Fibroblast of the aortic adventitia (primary cell): ENCODE measurements at places on chromosomes 6 and 20.

DNA sequence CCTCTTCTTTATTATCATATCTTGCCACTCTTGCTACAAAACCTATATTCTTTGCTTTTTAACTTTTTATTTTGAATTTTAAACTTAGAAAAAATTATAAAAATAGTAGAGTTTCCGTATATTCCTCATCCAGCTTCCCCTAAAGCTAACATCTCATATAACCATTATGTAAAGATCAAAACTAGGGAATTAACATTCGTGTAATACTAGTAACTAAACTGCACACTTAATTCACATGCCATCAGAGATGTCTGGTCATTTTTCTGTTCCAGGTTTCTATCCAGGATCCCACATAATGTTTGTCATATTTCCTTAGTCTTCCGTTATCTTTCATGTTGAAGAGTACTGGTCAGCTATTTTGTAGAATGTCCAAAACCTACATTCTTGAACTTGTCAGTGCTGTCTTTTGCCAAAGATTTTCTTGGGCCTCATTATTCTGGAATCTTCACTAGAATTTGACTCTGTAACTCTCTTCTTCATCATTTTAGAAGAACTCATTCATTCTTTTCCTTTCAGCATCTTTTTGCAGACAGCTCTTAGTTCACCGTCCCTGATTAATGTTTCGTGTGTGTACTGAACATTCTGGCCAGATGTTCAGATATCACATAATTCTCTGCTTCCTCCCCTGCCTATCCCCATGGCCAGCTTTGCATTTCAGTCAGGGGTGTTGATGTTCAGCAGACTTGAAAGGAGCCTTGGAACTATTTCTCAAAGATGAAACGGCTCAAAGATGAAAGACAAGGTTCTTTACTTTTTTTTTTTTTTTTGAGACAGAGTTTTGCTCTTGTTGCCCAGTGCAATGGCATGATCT, 9.4 kb downstream of the CTNNBL1 start:
- DNase-seq: peak; percentile 71

- DNase-seq: peak; percentile 58
Measured at GRCh38 chr6:158707120-158707820, 57.4 kb downstream of the SYTL3 start.

DNA sequence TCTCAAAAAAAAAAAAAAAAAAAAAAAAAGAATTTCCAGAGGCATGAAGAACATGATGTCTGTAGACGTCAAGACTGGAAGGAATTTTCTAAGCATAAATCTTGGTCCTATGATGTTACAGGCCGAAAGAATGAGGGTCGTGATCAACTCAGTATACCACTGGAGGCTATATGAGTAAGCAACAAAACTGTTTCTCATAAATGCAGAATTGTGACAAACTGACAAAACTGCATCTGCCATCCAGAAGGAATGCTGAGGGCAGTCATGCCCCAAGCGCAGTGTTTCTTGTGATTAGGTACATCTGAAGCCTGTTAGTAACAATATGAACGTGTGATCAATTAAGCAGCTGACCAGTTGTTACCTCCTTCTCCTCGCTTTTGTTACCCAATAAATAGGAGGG, 43.5 kb upstream of the ADGRG6 start:
- DNase-seq: no peak

DNA sequence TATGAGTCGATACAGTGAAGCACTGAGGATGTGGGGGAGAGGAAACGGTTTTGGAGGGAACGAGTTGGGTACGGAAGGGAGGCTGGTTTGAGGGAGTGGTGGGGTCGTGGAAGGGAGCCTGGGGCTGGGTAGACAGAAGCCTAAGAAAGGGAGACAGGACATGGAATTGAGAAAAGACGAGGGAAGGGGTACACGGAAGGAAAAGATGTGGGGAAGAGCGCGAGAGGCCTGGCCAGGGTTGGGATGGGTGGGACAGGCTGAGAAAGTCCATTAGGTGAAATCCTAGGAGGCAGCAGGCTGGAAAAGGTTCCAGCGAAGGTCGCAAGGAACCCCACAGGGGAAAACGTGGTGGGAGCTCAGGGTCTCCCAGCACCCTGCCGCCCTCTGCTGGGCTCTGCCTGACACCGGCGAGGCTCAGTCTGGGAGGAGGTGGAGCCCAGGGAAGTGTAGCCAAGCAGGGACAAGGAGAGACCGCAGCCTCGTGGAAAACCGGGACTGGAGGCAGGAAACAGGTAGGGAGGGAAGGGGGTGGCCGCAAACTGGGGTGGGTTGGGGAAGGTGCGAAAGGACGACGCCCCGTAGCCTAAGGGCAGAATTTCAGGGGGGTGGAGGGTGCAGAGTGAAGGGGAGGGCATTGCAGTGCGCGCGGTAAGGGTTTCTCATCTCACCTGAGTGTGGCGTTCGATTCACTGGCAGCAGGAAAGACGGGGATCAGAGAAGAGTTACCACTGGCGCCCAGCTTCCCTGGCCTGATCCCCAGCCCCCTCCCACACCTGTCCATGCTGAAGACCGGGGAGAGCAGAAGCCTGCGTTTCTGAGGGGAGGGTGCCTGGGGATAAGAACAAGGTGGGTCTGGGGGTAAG, 4.3 kb downstream of the GABBR1 start:
- peak; percentile 62 for DNase-seq

DNA sequence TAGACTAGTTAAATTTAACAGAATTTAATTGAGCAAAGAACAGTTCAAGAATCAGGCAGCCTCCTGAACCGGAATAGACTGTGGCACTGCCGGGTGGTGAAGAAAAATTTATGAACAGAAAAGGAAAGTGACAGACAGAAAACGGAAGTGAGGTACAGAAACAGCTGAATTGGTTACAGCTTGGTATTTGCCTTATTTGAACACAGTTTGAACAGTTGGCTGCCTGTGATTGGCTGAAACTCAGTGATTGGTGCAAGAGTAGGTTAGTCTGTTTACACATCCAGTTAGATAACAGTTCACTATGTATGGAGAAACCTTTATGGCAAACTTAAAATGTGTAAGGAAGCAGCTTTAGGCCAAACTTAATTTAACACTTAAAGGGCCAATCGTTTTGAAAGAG, 116.0 kb upstream of the CITED2 start:
- peak; percentile 22 for DNase-seq

DNA sequence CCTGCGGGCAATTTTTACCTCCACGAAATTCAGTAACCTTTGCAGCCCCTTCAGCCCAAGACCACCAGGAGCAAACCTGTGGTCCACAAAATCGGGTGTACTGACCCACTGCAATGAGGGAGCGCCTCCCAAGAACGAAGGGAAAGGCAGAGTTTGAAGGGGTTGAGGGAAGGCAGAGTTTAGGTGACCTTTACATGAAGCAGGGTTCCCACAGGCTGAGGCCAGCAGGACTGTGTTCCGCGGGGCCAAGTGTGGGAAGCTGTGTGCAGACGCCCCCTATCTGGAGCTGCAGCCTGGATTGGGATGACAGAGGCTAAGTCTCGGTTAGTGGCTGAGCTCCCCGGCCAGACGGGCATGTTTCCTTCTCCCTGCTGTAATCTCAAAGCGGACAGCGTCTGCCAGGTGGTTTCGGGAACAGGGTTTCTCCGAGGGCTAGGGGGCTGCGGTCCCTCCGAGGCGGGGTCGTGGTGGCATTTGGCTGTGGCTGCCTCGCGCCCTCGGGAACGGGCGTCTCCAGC, 826 bp upstream of the PYGB start:
- DNase-seq: peak; percentile 59

GRCh38 chr20:44204156-44204831, 6.3 kb downstream of the OSER1 start:
- DNase-seq: peak; percentile 95

DNA sequence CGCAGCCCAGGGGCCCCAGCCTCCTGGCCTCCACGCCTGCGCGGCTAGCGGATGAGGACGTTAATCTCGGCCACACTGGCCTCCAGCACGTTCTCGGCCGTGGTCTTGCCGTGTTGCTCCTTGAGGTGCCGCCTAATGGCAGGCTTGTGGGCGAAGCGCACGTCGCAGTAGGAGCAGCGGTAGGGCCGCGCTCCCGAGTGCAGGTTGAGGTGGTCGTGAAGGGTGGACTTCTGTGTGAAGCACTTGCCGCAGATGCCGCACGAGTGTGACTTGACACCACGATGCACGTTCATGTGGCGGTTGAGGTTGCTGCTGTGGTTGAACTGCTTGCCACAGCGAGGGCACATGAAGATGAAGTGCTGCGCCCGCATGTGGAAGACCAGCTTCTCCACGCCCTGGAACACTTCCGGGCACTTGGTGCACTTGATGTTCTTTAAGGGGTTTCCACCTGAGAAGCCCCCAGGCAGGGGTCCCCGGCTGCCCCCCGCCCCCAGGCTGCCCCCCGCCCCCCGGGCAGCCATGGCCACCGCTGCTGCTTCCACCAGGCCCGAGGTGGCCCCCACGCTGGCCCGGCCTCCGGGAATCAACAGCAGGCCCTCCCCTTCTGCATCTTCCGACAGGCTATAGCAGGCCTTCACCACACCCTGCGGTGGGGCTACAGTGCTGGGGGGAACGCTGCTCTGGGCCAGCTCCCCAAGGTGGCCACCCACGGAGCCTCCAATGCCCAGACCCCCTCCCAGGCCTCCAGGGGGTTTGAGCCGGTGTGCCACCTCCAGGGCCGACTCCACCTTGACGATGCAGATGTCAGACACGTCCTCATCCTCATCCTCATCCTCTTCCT, 1.8 kb downstream of the ZBTB12 start:
- no peak for DNase-seq

DNA sequence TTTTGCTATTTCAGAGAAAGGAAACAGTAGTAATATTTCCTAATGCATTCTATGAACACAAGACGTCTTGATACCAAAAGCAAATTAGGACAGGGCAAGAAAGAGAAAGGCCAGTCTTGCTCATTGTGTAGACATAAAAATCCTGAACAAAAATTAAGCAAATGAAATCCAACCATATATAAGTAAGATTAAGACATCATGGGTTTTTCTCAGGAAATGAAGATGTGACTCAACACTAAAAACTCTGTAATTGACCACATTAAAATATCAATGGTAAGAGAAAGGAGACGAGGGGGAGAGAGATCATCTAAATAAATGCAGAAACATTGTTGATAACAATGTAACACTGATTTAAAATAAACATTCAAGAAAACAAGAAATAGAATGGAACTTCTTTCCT, 205.4 kb downstream of the SOD2 start:
- no peak for DNase-seq

GRCh38 chr6:52139985-52140680, 46.0 kb upstream of the IL17A start:
- no peak for DNase-seq

- DNase-seq: peak; percentile 69
Measured at GRCh38 chr6:13268913-13269518, 59.3 kb downstream of the TBC1D7 start.

GRCh38 chr6:46327779-46328178, 157.0 kb upstream of the ENPP5 start:
- DNase-seq: no peak

DNA sequence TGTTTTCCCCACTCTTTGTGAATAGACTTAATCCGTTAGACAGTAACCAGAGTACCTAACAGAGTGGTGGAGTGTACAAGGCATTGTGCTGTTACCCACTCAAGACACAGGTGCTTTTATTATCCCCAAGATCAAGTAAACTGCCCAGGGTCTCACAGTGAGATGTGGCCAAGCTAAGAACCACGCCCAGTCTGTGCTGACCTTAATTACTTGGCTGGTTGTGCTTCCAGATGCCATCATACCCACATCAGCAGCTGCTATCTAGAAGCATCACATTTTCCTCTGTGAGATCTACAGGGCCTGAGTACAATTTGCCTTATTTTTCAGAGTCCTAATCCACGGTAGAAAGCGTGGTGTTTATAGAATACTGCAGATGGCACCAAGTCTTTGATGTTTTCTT, 70.3 kb downstream of the GFRA4 start:
- DNase-seq: no peak

GRCh38 chr6:1825926-1826325, 216.2 kb downstream of the FOXC1 start:
- DNase-seq: no peak

DNA sequence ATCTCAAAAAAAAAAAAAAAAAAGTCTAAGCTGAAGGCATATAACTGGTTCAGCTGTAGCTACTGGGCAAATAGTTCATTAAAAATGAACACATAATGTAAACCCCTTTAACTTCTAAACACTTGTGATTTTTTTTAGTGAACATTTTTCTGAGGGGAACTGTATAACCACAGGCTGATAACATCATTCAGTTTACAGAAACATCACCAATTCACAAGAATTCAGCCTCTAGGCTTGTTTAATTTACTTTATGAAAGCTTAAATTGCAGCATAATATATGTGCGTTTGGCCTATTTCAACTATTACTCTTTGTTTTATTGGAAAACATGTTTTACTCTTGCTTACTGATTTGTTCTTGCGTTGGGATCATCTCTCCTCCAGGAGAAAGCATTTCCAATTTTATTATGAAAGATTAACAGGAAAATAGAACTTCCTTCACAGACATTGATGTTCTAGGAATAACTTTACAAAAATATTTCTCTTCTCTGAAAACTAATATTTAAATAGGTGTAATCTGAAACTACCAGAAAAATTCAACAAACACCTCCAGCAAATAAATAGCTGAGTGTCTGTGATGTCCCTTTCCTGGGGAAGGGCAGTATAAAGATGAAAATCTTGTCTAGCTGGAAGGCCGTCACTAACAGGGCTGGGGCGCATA, 284.5 kb downstream of the UST start:
- no peak for DNase-seq

DNA sequence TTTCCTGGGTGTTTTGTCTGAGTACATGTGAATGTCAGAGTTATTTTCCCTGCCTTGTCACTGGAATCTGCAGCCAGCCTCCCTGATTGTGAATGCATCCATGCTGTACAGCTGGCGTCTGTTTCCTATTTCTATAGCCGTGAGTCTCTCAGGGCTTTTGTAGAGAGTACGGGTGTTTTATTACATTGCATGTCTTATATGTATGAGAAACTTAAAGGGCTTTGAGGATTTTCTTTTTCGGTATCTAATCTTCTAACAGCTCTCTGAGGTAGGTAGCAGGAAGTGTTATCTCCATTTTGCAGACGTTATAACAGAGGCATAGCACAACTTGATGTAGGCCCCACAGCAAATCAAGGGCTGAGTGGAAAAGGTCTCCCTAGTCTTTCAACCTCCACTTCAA, 272.9 kb downstream of the PRL start:
- DNase-seq: no peak

DNA sequence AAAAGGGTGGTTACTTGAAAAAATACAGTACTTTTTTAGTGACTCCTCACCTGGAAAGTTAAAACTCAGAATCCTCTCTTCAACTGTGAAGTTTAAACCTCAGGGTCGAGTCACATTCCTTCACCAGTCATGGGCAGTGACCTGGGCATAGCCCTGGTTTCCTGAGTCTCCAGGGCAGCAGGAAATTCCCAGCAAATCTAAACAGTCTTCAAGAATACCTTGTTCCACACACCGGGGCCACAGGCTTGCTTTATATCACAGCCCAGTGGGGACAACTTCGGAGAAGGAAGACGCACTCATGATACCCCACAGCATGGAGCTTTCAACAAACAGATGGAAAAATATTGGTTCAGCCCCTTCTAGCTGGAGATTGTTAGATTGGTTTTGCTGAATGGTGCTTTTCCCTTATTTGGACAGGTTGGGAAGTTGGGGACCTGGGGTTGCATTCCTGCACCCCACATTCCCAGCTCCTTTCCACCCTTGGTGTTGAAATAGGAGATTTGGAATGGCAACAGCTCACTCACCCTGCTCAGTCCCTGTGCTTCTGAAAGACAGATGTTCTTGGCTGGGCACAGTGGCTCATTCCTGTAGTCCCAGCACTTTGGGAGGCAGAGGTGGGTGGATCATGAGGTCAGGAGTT, 113.0 kb upstream of the TMEM170B start:
- DNase-seq: no peak
